CD4-positive, alpha-beta T cell treated with Interleukin-2 at 100 ng/mL for 4 hours (primary cell): ENCODE measurements at places on chromosomes 6 and 20.

GRCh38 chr6:108580646-108581045 lies 19.9 kb downstream of the FOXO3 start:
- DNase-seq, result no peak

- DNase-seq, result no peak
These were observed 742 bp upstream of the CEP85L start for GRCh38 chr6:118652051-118652615.

- no peak for DNase-seq
These were observed 670.6 kb downstream of the GRIK2 start for GRCh38 chr6:102064142-102064541.

DNA sequence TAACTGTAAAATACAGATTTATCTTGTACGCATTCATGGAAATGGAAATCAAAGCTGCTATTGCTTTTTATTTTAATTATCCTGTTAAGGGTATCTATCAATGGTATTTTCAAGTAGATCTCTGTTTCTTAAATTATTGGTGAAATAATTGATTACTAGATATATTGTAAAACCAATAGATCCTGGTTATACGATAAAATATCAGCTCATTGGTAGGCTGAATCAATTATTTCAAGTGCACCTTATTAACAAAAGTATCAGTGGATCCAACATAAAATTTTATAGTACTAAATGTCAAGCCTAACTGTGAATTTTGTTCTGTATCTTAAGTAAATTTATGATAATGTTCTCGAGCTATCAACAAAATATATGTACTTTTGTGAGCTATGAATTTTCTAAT lies 21.8 kb downstream of the PARD6B start:
- DNase-seq, result no peak

DNA sequence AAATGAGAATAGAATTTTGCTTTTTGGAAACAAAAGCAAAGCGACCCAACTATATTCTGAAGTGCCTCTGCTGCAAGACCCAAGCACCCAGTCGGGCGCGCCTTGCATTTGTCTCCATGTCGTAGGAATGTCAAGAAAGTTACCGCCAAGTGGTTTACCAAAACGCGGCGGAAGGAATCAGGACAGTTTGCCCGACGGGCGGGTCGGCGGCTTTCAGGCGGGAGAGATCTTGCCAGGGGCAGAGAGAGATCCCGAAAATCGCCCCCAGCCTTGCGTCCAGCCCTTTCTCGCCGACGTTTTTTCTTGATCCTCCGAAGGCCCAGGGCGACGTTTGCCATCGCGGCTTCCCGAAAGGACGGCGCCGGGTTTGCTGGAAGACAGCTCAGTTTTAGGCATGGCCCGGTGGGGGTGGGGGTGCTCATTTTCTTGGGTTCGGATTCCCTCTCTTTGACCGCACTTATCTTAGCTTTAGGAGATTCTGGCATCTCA lies 4.0 kb upstream of the LIN28B start:
- DNase-seq, result no peak

DNA sequence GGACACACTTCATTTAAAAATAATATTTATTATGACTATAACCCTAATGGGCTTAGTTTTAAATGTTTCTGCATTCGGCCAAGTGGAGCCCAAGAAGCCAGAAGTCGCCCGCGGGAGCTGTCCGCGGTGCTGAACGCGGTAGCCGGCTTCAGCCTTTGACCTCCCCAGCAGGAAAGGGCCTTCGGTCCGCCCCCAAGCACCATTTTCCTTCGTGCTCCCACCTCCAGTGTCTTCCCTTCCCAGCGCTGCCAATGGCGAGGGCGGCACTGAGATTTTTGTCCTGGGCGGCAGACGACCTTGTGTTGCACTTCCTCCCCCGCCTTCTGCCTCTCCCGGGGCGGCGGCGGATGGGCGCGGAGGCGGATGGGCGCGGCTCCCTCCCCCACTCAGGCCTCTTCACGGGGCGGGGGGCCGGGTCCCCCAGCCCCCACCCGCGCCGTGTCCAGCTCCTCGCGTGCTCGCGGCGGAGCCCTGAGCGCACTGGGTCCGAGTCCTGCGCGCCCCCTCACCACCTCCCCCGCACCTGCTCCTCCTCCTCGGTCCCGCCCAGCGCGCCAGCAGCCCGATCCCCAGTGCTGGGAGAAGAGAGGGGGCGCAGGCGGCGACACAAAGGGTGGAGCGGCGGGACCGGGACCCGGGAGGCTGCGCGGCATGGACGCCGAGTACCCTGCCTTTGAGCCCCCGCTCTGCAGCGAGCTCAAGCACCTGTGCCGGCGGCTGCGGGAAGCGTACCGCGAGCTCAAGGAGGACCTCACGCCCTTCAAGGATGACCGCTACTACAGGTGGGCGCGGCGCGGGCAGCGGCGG lies 23.6 kb upstream of the TMEM181 start:
- DNase-seq, result peak; percentile 69

DNA sequence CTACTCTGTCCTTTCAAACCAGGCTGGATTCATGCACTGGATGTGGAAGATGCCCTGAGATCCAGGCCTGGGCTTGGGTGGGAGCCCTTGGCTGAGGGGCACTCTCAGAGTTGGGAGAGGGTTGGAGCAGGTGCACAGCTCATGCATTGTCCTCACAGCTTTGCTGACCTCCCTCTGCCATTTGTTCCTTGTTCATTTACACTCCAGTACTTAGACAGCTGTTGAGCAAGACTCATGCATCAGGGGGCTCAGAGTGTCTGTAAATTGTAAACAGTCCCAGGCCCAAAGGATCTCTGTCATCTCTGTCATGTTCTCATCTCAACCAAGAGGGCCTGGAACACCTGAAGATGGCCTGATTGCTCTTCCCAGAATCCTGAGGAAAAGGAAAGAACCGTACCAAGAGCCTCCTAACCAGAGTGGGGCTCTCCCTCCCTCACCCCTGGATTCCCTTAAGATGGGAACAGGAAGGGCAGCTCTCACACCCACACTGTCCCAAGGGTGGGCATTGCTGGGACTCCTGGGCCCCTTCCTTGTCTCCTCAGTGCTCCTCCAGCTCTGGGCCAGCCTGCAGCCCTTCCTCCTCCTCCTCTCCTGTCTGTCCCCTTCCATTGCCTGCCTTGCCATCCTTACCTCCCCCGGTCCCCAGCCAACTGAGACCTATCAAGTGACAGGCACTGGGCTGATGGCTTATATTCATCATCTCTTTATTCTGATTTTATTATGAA lies 132.9 kb downstream of the FOXO3 start:
- no peak for DNase-seq

DNA sequence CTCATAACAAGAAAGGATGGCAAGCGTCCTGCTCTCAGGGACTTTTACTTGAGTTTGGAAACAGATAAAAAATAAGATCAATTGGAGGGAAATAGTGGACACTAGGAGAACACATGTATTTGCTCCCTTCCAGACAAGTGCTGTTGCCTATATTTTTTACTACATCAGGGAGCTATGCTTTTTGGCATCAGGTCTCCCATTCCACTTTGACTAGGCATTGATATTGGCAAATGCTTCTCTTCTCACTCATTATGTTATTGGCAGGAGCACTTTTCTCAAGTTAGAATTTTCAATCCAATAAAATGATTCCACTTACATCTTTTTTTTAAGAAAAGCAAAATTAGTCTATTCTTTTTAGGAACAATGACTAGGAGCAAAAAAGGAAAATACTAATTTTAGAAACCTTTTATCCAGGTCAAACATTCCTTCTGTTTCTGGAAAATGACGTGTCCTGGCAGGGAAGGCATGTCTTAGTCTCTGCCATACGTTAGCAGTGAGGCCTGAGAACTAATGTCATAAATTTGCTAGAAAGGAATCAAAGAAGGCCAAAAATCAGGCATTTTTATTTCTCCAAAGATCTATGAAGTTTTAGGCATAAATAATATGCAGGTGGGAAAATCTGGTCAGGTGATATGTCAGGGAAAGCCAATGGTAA lies 21.4 kb downstream of the BCAS1 start:
- DNase-seq, result no peak

GRCh38 chr6:109662192-109662591 lies 28.8 kb downstream of the AK9 start:
- DNase-seq, result no peak

DNA sequence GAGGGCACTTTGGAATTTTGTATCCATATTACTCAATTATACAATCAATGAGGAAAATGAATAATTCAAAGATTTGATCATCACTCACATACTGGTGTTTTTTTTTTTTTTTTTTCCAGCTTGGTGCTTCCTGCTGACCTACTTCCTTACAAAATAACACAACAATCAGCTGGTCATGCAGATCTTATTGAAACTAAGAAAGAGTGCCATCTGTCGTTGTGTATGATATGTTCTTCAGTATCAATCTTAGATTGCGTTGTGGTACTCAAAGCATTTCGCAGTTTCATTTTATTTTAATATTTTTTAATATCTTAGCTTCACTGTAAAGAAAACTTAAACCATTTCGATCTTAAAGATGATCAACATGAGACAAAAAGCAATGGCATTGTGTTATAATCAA lies 155.6 kb downstream of the OGFRL1 start:
- DNase-seq, result no peak

- DNase-seq, result no peak
These were observed 79.4 kb upstream of the PROKR2 start for GRCh38 chr20:5395932-5396727.

DNA sequence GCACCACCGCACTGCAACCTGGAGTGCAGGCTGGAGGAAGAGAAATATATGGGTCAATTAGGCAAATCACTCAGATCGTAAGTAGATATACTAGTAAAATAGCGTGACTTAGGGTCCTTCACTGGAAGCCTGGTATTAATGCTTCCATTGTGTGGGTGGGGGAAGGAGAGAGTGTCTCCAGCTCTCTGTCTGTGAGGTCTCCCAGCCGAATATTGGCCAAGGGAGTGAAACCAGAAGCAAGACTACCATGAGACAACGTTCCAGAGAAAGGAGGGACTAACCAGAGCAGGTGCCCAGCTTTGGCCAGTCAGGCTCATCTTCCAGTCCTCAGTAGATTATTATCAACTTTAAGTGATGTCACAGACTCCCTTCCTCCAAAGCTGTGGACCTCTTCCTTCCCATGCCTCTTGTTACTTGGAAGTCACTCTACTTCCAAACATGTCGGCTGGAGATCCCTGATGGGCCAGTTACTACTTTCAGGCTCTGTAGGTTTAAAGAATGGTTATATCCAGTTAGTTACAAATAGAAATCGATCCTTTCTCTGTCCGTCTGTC lies 28.8 kb downstream of the MTHFD1L start:
- no peak for DNase-seq

- no peak for DNase-seq
These were observed 170.2 kb downstream of the SCP2D1 start for GRCh38 chr20:18983796-18984195.

GRCh38 chr20:13862245-13862644 lies 77.4 kb downstream of the NDUFAF5 start:
- no peak for DNase-seq

DNA sequence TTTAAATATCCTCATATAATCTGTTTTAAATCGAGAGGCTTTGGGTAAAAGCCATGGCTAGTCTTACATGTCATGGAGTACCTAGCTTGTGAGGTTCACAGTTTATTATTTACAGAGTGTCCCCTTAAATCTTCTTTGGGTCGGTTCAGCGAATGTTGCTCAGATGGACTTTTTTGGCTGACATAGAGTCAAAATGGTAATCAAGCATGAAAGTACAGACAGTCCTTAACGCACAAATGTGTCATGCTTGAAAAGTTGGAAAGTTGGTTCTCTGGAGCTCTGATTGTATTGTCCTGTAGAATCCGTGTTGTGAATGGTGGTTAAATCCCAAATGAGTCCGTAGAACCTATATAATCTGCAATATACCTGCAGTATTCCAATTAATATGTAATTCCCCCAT lies 22.0 kb downstream of the PTPN1 start:
- no peak for DNase-seq

DNA sequence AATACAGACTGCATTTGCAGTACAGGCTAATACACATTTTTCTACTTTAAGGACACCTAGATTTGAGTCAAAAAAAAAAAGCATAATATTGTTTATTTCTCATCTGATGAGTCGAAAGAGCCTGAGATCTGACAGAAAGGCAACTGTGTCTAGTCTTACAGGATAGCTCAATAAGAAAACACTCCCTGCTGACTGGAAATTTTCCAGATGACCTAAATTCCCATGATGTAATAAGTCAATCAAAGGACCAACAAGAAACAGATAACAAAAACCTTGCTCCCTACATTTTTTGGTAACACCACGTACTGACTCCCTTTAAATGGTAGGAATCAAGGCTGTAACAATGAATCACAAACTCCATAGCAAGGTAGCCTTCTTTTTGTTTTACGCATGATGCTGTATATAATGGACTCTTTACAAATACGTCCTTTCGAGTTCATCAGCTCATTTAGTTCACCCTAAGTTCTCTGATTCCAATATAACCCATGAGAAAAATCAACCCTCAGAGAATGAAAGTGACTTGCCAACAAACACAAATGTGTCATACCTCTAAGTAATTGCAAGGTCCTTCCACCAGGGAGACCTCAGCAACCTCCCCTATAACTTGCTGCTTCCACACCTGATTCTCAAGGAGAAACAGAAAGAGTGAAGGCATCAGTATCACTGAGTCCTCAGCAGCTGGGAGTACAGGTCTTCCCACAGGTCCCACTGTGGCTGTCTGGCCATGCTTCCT lies 12.1 kb downstream of the TBX18 start:
- DNase-seq, result no peak

- no peak for DNase-seq
These were observed 55.6 kb downstream of the SLC22A1 start for GRCh38 chr6:160177220-160177619.

- DNase-seq, result no peak
These were observed 125.3 kb downstream of the REV3L start for GRCh38 chr6:111357705-111358104.

- DNase-seq, result no peak
These were observed 57.1 kb downstream of the AGPAT4 start for GRCh38 chr6:161216616-161217205.

- no peak for DNase-seq
These were observed 44.3 kb upstream of the FRMD1 start for GRCh38 chr6:168123165-168123911.

DNA sequence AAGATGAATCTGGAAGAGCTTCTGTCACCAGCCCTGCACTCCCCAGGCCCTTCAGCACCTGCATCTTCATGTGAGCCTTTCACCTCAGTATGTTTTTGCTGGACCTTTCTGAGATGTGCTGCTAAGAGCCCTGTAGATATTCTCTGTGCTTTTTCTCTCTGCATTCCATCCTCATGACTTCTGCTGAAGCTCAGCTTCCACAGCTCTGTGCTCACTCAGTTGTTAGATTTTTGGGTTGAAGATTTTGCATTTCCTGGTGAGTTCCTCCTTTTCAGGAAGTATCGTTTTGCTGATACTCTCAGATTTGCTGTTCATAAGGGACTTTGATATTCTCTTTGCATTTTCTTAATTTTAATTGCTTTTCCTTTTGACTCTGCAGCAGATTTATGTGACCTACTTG lies 18.3 kb downstream of the KIAA1586 start:
- DNase-seq, result no peak

- DNase-seq, result peak; percentile 13
These were observed 654 bp downstream of the TBC1D7 start for GRCh38 chr6:13327691-13328075.

- no peak for DNase-seq
These were observed 4.5 kb upstream of the SPDEF start for GRCh38 chr6:34560366-34561226.

- DNase-seq, result no peak
These were observed 710.1 kb upstream of the NRSN1 start for GRCh38 chr6:23415819-23416427.

- no peak for DNase-seq
These were observed 181.4 kb downstream of the MOXD1 start for GRCh38 chr6:132219901-132220300.

- DNase-seq, result no peak
These were observed 5.4 kb downstream of the JPH2 start for GRCh38 chr20:44181611-44182010.
